LNCaP clone FGC (cell line): ENCODE measurements at places on chromosomes 3 and 15.

DNA sequence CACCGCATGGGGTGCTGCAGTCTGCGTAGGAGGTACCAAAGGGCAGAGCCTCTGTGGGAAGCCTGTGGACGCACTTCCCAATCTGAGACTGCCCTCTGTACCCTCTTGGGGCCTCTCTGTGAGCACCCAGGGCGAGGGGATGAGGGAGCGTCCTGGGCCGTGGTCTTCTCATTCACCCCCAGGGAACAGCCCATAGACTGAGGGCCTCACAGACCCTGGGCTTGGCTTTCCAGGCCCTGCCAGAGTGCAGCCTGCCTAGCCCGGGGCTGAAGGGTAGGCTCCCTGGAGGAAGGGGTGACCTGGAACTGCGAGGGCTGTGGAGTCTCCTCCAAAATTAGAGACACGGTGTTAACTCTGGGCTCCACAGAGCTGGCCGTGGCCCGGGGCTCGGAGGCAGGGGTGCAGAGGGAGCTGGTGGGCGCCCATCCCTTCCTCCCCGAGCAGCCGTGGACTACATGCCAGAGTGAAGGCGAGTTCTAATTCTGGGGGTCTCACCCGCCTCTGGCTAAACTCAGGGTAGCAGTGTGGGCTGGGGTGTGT lies 468 bp upstream of the SPTBN5 start:
- DNase-seq: no peak

- DNase-seq: peak; percentile 21
Observed at GRCh38 chr3:192816351-192816750, 89.0 kb upstream of the FGF12 start.

DNA sequence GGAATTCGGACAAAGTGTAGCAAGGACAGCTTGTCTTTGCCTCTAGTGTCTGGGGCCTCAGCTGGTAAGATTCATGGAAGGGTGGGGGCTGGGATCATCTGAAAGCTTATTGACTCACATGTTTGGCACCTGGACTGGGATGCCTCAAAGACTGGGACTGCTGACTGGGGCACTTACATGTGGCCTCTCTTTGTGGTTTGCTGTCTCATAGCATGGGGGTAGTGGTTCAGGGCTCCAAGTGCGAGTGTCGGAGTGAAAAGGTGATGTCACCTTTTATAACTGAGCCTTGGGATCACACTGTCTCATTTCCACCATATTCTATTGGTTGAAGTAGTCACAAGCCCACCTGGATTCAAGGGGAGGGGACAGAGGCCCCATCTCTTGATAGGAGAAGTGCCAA lies 6.8 kb downstream of the MFSD1 start:
- DNase-seq: no peak

GRCh38 chr15:25062551-25063430 lies 108.0 kb downstream of the SNRPN start:
- DNase-seq: no peak

GRCh38 chr3:1798711-1799405 lies 299.8 kb upstream of the CNTN4 start:
- no peak for DNase-seq

DNA sequence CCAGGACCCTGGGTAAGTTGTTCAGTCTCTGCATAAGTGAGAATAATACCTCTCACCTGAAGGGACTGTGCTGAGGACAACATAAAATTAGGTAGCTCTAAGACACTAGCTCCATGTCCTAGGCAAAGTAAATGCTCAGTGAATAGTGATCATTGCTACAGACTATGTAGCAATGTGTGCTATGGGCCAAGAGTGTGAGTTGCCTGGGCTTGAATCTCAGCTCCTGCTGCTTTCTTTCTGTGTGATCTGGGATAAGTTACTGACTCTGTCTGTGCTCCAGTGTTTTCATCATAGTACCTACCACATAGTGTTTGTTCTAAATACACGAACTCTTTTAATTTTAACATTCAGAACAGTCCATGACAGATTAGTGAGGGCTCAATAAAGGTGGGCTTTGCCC lies 81.1 kb upstream of the MFGE8 start:
- no peak for DNase-seq

DNA sequence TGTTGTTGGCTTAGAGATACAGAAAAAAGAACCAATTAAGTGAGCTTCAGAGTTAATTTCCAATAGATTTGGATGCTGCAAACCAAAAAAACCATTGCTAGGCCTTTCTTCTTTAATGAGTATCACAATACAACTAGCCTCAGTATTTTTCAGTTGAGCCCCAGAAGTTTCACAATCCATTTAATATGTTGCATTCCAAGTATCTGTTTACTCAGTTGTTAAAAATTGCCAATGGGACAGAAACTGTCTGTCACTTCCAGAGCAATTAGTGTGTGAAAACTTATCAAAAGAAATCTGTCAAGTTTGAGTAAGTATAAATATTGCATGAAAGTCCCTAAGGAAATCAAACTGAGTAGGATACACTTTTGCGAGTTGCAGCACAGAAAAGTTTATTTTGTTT lies 247.8 kb downstream of the IL5RA start:
- no peak for DNase-seq

- no peak for DNase-seq
Observed at GRCh38 chr15:93019090-93019489, 69.9 kb downstream of the RGMA start.

DNA sequence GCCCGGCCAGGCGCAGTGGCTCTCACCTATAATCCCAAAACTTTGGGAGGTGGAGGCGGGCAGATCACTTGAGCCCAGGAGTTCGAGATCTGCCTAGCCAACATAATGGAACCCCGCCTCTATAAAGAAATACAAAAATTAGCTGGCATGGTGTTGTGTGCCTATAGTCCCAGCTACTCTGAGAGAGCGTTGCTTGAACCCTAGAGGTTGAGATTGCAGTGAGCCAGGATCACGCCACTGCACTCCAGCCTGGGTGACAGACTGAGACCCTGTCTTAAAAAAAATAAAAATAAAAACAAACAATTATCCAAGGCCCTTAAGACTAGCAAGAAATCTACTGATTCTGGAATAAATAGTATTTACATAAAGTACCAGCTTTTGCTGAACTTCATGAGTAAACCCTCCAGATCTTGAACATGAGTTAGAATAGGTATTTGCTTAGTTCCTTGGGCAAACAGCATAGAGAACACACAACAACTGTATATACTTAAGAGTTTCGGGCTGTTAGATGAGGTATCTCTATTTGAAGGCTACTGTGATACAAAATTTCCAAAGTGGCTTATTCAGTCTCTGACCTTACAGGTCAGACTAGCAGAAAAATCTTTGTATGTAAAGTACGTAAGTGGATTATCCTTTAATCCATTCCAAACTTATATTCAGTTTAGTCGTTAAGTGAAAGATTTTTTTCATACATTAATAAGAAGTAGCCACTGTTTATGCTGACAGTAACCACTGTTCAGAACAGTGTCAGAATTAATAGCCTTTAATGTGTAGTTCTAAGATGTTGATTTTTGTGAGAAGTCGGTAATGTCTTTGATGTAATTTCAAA lies 171.1 kb upstream of the CGNL1 start:
- no peak for DNase-seq

DNA sequence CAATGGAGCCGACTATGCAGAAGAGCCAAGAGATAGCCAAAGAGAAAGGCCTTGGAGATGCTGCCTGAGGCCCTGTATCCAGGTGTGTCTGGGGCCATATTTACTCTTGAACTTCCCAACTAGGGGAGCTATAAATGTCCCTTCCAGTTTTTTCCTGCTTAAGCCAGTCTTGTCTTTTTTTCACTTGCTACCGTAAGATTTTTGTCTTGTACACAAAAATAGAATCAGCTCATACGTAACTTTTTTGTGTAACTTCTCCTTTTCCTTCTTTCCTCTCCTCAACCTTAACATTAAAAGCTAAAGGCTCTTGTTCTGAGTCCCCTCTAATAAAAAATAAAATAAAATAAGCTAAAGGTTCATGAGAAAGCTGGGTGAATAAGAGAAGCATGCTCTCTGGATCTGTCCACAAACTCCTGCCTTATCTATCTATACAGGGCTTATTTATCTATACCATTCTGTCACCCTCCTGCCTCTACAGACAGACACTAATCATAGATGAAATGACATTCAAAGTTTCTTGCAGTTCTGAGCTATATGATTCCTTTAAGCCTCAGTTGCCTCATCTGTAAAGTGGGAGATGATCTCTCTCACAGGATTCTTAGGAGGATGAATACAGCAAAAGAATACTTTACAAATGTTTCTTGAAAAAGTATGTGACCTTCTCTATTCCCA lies 4.6 kb downstream of the SUMF1 start:
- no peak for DNase-seq

DNA sequence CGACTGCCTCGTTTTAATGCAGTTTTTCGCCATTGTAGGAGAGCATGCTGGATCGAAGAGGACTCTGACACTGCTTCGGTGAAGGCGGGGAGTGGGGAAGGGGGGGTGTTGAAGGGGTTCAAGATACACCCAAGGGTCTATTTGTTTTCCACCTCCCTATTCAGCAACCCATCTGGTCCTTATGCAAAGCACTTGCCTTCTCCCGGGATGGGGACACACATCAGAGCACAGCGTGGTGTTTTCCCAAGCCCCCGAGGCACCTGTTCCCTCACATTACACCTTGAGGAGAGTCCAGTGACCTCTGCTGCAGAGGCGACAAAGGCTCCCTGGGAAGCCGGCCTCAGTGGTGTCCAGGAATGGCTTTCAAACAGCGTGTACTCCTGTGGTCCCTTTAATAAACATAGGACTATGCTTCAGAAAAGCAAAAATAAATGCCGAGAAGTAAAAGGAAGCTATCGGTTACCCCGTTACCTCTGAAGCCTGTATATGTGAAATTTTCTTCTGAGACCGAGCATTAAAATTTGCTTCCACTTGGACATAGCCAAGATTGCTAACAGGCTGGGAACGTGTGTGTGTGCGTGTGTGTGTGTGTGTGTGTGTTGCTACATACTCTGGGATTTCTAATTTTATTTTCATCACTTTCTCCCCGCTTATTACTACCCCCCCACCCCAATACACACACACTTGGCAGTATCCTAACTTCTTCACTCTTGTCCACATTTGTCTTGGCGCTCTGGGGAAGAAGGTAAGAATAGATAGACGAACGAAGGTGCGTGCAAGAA lies 53.2 kb downstream of the CCDC54 start:
- no peak for DNase-seq

DNA sequence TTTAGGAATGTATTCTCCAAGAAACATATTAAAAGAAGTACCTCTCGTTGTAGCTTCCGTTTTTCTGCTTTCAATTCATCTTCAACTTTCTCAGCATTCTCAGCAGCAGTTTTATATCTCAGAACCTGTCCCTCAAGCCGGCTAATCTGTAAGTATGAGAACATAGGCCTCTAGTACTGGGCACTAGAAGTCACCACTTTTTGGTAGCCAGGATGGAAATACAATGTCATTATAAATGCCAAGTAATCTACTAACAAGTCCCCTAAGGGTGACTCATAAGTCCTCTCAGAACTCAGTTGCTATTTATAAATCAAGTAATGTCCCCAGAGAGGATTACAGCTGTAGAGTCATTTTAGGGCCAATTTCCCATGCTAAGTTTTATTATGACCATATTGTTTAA lies 61.1 kb downstream of the MLH1 start:
- DNase-seq: no peak

- DNase-seq: no peak
Observed at GRCh38 chr15:41915255-41915994, 21.6 kb upstream of the SPTBN5 start.

GRCh38 chr3:194987571-194988494 lies 283.1 kb downstream of the XXYLT1 start:
- no peak for DNase-seq

GRCh38 chr15:57427367-57427821 lies 51.1 kb downstream of the CGNL1 start:
- DNase-seq: no peak

GRCh38 chr3:5227812-5228211 lies 40.3 kb downstream of the EDEM1 start:
- no peak for DNase-seq

- DNase-seq: no peak
Observed at GRCh38 chr3:136960838-136961836, 3.4 kb downstream of the IL20RB start.

GRCh38 chr3:39903253-39903652 lies 93.8 kb downstream of the MYRIP start:
- DNase-seq: no peak

GRCh38 chr3:190579514-190580137 lies 65.7 kb downstream of the IL1RAP start:
- no peak for DNase-seq

- DNase-seq: no peak
Observed at GRCh38 chr3:116135457-116136085, 309.7 kb downstream of the LSAMP start.

DNA sequence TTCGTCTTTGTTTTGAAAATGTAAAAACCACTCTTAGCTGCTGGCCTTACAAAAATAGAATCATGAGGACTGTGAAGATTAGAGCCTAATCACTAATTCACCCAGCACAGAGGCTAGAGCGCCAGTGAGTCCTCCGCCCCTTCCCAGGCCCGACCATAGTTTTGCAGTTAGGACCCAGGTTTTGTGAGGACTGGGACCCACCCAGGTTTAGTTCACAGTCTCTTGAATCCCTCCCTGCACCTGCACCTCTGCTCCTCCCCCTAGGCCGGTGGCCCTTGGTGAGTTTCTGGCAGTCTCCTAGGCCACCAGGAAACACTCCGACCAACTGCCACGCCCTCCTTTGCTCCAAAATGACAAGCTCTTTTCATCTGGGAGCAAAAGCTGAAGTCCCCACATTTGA lies 136.0 kb upstream of the CCDC54 start:
- no peak for DNase-seq

GRCh38 chr15:39232512-39232911 lies 348.4 kb upstream of the THBS1 start:
- DNase-seq: no peak

GRCh38 chr3:123480428-123480827 lies 31.5 kb upstream of the ADCY5 start:
- DNase-seq: no peak

- DNase-seq: no peak
Observed at GRCh38 chr3:186950402-186951093, 20.2 kb downstream of the ST6GAL1 start.

DNA sequence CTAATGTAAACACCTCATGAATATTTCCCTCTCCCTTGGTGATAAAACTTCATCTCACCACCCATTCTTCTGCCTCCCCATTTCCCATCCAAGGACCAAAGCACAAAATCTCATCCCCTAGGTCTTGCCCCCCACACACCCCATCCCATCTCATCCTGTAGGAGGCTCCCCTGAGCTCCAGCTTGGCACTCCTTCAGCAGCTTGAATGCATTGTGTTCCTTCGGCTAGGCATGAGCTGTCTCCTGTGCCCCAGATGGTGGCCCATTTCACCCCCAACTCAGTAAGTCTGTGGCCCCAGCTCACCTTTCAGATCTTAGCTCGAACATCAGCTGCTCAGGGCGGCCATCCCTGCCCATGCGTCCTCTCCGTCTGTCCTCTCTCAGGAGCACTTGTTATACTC lies 203.6 kb upstream of the NR2F2 start:
- no peak for DNase-seq

- DNase-seq: no peak
Observed at GRCh38 chr3:58074116-58074715, 66.0 kb downstream of the FLNB start.

GRCh38 chr3:12439161-12439940 lies 44.9 kb upstream of the TSEN2 start:
- DNase-seq: no peak

DNA sequence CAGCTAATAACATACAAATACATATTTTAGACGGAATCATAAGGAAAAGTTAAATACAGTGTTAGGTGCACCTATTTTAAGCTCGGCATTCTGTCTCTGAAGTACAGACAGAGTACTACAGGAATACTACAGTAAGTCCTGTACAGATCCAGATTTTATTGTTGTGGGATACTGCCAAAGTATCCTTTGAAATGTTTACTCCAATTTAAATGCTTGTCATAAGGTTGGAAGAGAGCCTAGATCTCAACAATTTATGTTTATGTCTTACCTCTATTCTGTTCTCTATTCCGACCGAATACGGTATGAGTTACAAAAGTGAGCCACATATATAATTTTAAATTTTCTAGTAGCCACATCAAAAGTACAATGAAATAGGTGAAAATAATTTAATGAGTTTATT lies 25.3 kb downstream of the PLD1 start:
- peak; percentile 97 for DNase-seq
